ENCODE measurements at places on chromosomes 11 and 22. TPM values are rescaled to one million over a fixed set of nuclear protein-coding genes. Genes with fewer than 3 reads are reported as not detected.

- H3K4me1 ChIP-seq: peaks cover 13% of the 10 kb centered on the region
- H3K27me3 ChIP-seq: no peaks in the 10 kb centered on the region
- DNase-seq: no peak
- H3K4me3 ChIP-seq: no peak overlapping the region
- H3K27ac ChIP-seq: no peak overlapping the region
Observed at GRCh38 chr11:35786188-35786587, 123.6 kb downstream of the TRIM44 start.

GRCh38 chr11:76268498-76268897 lies 62.2 kb upstream of the WNT11 start:
- no peaks in the 10 kb centered on the region for H3K27me3 ChIP-seq
- H3K27ac ChIP-seq: no peak overlapping the region
- no peaks in the 10 kb centered on the region for H3K4me1 ChIP-seq
- no peaks in the 10 kb centered on the region for H3K36me3 ChIP-seq
- no peak overlapping the region for H3K4me3 ChIP-seq

- no peak overlapping the region for H3K27ac ChIP-seq
- H3K4me3 ChIP-seq: no peak overlapping the region
- H3K4me1 ChIP-seq: peaks cover 3% of the 10 kb centered on the region
Observed at GRCh38 chr22:50357756-50358155, 14.6 kb downstream of the PPP6R2 start.

DNA sequence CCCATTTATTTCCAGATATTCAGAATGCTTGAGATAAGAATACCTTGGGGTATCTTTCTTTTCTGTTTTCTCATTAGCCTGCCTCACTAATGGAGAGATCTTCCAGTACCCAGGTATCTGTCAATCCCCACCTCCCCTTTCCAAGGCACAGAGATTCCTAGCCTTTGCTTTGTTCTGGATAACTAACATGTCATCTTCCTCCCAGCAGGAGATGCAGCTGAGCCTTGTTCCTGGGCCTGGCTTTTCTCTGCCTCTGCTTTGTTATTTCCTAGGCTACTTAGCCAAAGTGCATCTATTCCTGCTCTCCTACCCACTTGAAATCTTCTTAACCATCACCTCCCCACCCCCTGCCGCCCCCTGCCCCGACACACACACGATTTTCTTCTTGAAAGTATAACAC lies 297.1 kb downstream of the NELL1 start:
- no peak for DNase-seq
- no peaks in the 10 kb centered on the region for H3K36me3 ChIP-seq
- no peak overlapping the region for H3K4me3 ChIP-seq
- H3K27ac ChIP-seq: no peak overlapping the region
- H3K4me1 ChIP-seq: no peaks in the 10 kb centered on the region

DNA sequence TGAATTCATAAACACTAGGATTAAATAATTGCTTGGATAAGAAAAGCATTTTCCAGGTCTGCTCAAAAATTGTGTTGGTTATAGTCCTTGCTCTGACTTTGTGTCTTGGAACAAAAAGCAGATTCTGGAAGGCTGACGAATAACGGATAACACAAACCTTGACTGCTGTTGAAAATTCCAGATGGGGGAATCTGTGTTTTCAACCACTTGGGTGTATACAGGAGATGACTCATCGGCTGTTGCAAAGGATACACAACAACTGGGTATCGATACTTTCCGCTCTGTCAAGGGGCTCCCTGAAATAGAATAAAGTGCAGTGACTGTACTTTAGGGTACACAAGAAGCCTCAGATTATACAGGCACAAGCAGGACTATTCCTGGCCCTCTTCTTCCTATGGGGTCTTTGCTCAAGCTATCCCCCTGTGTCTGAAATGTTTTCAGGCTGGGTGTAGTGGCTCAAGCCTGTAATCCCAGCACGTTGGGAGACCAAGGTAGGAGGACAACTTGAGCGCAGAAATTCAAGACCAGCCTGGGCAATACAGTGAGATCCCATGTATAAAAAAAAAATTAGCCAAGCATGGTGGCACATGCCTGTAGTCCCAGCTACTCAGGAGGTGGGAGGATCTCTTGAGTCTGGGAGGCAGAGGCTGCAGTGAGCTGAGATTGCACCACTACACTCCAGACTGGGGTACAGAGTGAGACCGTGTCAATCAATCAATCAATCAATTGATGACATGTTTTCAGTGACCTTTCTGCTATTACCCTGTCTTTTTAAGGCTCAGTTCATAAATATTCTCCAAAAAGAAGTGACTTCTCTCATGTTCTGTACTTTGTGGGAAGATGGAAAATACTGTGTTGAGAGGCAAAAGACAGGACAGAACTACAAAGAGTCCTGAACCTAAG lies 48.6 kb upstream of the UCP3 start:
- H3K36me3 ChIP-seq: peaks cover 1% of the 10 kb centered on the region
- no peak overlapping the region for H3K27ac ChIP-seq
- no peak for DNase-seq
- no peaks in the 10 kb centered on the region for H3K4me1 ChIP-seq
- no peak overlapping the region for H3K4me3 ChIP-seq
- H3K27me3 ChIP-seq: no peaks in the 10 kb centered on the region

GRCh38 chr11:126280595-126280994 lies 2.3 kb upstream of the TIRAP start:
- DNase-seq: no peak
- H3K27ac ChIP-seq: peak overlapping the region; percentile 50
- peaks cover 6% of the 10 kb centered on the region for H3K4me1 ChIP-seq
- peaks cover 15% of the 10 kb centered on the region for H3K36me3 ChIP-seq
- no peak overlapping the region for H3K4me3 ChIP-seq
- H3K27me3 ChIP-seq: no peaks in the 10 kb centered on the region

DNA sequence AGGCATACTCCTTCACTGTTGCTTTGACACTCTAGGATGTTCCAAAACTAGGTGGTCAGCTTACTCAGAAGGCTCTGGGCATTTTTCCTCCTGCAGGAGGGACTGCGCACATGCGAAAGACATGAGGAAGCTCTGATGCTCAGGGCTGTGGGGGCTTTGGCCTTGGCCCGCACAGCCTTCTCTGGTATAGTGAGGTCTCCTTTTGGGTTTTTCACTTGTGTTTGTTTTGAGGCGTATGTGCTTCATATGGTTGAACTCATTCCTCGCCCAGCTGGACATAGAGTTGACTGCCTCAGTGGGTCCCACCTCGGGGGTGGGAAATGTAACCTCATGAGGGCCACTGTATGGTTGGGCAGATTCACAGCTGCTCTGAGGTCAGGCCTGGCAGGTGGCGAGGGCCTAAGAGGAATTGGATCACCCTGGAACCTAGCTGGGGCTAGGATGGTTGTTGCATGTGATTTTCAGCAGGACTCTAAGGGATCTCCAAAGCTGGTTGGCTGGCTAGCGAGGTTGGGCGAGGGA lies 63.7 kb downstream of the PTPRJ start:
- H3K36me3 ChIP-seq: no peaks in the 10 kb centered on the region
- no peak for DNase-seq
- H3K27ac ChIP-seq: no peak overlapping the region
- no peaks in the 10 kb centered on the region for H3K27me3 ChIP-seq

DNA sequence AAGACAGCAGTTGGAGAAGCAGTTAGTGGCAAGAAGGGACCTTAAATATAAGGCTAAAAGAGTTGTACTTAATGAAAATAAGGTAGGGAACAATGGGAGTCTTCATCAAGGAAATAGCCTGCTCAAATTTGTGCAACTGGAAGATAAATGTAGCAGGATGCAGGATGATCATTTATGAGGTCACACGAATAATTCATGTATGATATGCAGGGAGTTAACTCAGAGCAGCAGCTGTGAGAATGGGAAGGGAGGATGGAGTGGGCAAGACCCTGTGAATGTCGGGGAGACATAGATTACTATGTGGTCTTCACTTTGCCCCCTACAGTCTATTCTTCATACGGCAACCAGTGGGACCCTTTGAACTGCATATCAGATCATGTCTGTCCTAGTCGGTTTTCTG lies 25.2 kb upstream of the BMAL1 start:
- no peaks in the 10 kb centered on the region for H3K27me3 ChIP-seq
- no peaks in the 10 kb centered on the region for H3K36me3 ChIP-seq
- DNase-seq: no peak
- no peak overlapping the region for H3K4me3 ChIP-seq

DNA sequence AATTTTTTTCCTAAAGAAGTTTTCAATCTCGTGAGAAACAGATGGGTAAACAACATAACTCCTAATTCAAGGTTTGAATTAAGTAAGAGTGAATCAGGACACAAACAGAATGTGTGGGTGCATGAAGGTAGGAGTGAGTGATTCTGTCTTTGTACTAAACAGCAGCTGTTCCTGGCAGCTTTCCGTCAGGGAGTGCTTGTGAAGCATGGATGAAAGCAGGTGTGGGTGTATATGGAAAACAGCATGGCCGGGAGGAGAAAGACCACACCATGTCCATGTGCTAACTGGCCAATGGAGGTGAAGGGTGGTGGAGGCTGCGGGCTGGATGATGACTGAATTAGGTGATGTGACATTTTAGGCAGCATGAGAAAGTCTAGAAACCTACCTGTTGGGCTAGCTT lies 49.6 kb downstream of the BARX2 start:
- DNase-seq: no peak
- H3K4me3 ChIP-seq: no peak overlapping the region
- no peaks in the 10 kb centered on the region for H3K27me3 ChIP-seq
- H3K27ac ChIP-seq: no peak overlapping the region
- no peaks in the 10 kb centered on the region for H3K4me1 ChIP-seq

GRCh38 chr11:75230621-75231020 lies 10.0 kb upstream of the TPBGL start:
- no peaks in the 10 kb centered on the region for H3K27me3 ChIP-seq
- no peak overlapping the region for H3K27ac ChIP-seq
- no peaks in the 10 kb centered on the region for H3K4me1 ChIP-seq
- H3K36me3 ChIP-seq: no peaks in the 10 kb centered on the region

DNA sequence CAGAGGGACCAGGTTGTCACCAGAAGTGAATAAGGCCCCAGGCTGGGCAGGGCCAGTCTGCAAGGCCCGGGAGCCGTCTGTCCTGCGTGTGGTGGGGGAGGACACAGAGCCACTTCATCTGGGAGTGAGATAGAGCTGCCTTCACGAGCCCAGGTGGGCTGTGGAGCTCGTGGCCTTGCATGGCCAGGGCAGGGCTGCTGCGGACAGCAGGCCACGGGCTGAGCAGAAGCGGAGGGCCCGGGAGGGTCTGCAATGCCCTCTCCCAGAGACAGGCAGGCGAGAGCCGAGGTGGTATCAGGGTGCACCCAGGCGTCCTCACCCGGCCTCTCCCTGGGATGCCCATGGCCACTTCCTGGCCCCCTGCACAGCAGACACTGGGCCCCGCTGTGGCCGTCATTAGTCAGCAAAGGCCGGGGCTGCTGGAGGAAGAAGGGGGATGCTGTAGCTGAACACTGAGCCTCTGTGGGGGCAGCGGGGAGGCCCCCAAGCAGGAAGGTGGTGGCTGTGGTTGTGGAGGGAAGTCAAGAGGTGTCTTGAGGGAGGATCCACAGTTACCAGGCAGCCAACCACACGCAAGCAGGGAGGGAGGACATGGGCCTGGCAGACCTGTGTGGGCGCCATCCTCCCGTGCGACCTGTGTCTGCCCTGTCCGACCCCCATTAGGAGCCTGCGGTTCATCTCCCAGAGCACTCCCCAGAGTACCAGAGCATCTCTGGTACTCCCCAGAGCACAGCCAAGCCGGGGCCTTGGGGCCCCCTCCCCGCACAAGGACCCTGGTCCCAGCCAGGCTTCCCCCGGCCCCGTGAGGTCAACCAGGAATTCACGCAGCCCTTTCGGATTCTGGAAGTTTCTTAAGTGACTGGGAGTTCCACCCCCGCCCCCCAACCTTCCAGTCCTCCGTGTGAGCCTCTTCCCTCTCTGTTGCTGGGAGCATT lies 1109.5 kb downstream of the BRD1 start:
- no peaks in the 10 kb centered on the region for H3K36me3 ChIP-seq
- no peak overlapping the region for H3K27ac ChIP-seq
- no peaks in the 10 kb centered on the region for H3K4me1 ChIP-seq
- H3K4me3 ChIP-seq: no peak overlapping the region
- no peak for DNase-seq
- H3K27me3 ChIP-seq: no peaks in the 10 kb centered on the region

- DNase-seq: no peak
- no peaks in the 10 kb centered on the region for H3K36me3 ChIP-seq
- H3K27me3 ChIP-seq: no peaks in the 10 kb centered on the region
- no peak overlapping the region for H3K4me3 ChIP-seq
- peaks cover 33% of the 10 kb centered on the region for H3K4me1 ChIP-seq
Observed at GRCh38 chr11:96200243-96200642, 142.8 kb downstream of the MAML2 start.

- no peaks in the 10 kb centered on the region for H3K4me1 ChIP-seq
- DNase-seq: no peak
- no peaks in the 10 kb centered on the region for H3K27me3 ChIP-seq
- H3K36me3 ChIP-seq: no peaks in the 10 kb centered on the region
- no peak overlapping the region for H3K4me3 ChIP-seq
- H3K27ac ChIP-seq: no peak overlapping the region
Observed at GRCh38 chr11:130247319-130247718, 67.4 kb downstream of the ZBTB44 start.

DNA sequence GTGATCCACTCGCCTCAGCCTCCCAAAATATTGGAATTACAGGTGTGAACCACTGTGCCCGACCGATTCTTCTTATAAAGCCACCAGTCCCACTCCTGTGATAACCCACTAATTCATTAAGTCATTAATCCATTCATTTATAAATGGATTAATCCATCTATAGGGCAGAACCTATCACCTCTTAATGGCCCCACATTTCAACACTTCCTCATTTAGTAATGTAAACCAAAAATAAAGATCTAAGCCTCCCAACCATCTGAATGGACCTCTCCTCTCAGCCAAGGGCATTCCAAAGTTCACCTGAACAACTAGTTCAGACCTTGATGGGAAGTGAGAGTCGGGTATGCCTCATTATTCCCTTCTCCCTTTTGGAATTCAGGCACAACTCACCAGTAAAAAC lies 9.9 kb upstream of the MRPL11 start:
- H3K27me3 ChIP-seq: no peaks in the 10 kb centered on the region
- no peak overlapping the region for H3K4me3 ChIP-seq
- H3K4me1 ChIP-seq: no peaks in the 10 kb centered on the region
- H3K36me3 ChIP-seq: no peaks in the 10 kb centered on the region

- H3K36me3 ChIP-seq: peaks cover 45% of the 10 kb centered on the region
- no peaks in the 10 kb centered on the region for H3K4me1 ChIP-seq
- no peak for DNase-seq
- no peaks in the 10 kb centered on the region for H3K27me3 ChIP-seq
- no peak overlapping the region for H3K4me3 ChIP-seq
- no peak overlapping the region for H3K27ac ChIP-seq
Observed at GRCh38 chr11:43404836-43405479, 46.2 kb downstream of the TTC17 start.

TMEM132A gene
- total RNA-seq: 18.6 TPM

SYT9 gene
- total RNA-seq: 0.12 TPM

MB gene
- total RNA-seq: 2.0 TPM

NEFH gene
- total RNA-seq: 0.71 TPM

BATF2 gene
- total RNA-seq: 2.9 TPM
